Right lobe of liver (tissue), 6 donors: ENCODE measurements at places on chromosomes 4 and X. TPM values are rescaled to one million over a fixed set of nuclear protein-coding genes. Genes with fewer than 3 reads are reported as not detected.

- no peak for DNase-seq
- no peak overlapping the region for H3K4me3 ChIP-seq
- H3K4me1 ChIP-seq: no peaks in the 10 kb centered on the region
- H3K27me3 ChIP-seq: no peaks in the 10 kb centered on the region
Measured at GRCh38 chrX:14022019-14022418, 7.7 kb downstream of the GEMIN8 start.

- no peak for DNase-seq
- no peak overlapping the region for H3K27ac ChIP-seq
- H3K36me3 ChIP-seq: no peaks in the 10 kb centered on the region
Measured at GRCh38 chr4:117783716-117784115, 250.6 kb upstream of the NDST3 start.

CLGN gene
- total RNA-seq: 4.5 TPM

LARP1B gene
- 33.1 TPM for total RNA-seq

RAB41 gene
- total RNA-seq: not detected

PNMA3 gene
- total RNA-seq: 0.09 TPM

DNA sequence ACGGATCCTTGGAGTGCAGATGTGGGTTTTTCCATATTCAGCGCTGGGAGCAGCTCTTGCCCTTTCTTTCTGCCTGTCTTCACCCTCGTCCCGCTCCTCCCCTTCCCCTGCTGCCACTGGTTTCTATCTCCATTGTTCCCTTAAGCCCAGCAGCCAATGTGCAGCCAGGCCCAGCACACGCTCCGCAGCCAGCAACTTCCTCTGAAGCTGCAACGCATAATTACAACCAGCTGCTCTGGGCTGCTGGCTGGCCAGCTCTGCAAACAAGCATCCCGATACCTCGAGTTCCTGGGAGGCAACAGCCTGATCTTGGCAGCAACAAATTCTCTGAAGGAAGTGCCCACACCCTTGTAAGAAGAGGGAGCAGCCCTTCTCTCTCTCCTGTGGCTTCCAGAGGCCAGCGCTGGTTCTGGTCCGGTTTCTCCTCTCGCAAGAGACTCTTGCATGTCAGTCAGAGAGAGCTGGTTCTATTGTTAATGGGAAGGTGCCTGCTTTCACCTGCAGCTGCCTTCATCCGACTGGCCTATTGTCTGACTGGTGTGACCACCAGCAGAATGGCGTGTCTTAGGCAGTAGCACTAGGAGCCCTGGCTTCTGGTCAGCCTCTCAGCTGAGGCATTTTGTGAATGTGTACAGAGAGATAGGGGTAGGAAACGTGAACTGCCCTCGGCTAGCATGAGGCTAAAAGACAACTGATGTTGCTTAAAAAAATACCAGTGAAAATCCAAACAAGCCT, 83.8 kb upstream of the MAML3 start:
- H3K4me1 ChIP-seq: no peaks in the 10 kb centered on the region
- DNase-seq: peak; percentile 57
- H3K27ac ChIP-seq: peak overlapping the region; percentile 81
- H3K27me3 ChIP-seq: no peaks in the 10 kb centered on the region

DNA sequence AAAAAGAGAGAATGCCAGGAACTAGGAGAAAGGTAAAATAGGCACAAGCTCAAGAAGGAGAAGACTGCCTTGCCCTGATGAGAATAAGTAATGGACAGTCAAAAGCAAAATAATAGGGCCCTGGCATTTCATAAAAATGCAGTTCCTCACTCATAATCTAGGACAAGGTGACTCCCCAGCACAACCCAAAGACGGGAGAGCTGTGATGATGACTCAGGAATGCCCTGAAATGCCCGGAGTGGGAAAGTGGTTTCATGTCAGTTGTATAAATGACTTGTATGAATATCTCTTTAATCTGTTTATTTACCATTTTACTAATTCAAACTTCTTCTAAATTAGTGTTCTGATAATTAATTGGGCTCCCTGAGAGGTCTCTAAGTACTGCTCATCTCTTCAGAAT, 28.8 kb upstream of the SETD7 start:
- H3K4me3 ChIP-seq: no peak overlapping the region
- DNase-seq: no peak
- H3K27ac ChIP-seq: no peak overlapping the region
- H3K36me3 ChIP-seq: no peaks in the 10 kb centered on the region
- no peaks in the 10 kb centered on the region for H3K27me3 ChIP-seq
- H3K4me1 ChIP-seq: no peaks in the 10 kb centered on the region

GRCh38 chr4:119031218-119031617, 104.4 kb upstream of the MYOZ2 start:
- H3K27me3 ChIP-seq: no peaks in the 10 kb centered on the region
- no peak for DNase-seq
- no peaks in the 10 kb centered on the region for H3K4me1 ChIP-seq
- no peak overlapping the region for H3K4me3 ChIP-seq
- H3K36me3 ChIP-seq: no peaks in the 10 kb centered on the region

DIPK2B gene
- total RNA-seq: 0.61 TPM

DNA sequence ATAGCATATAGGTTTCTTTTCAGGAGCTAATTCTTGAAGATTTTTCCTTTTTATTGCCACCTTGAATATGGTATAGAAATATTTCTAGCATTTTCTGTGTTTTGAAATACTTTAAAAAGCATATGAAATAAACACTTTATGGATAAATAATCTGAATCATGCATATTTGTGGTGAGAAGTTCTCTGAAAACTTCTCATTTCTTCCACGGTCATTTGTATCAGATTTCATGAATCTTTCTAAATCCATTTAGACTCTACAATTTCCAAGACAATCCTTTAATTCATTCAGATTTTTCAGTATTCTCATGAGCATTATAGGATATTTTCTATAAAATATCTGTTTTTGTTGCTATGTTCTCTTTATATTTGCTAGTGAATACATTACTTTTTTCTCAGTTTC, 16.2 kb upstream of the CA5B start:
- H3K27me3 ChIP-seq: no peaks in the 10 kb centered on the region
- no peak for DNase-seq
- H3K4me1 ChIP-seq: no peaks in the 10 kb centered on the region
- H3K36me3 ChIP-seq: no peaks in the 10 kb centered on the region
- H3K27ac ChIP-seq: no peak overlapping the region
